Right ventricle myocardium superior (tissue), 1 donor: ENCODE measurements at places on chromosomes 5 and 9. TPM values are rescaled to one million over a fixed set of nuclear protein-coding genes. Genes with fewer than 3 reads are reported as not detected.
A peak's percentile ranks its signal among the peaks of the same experiment; 100 is the strongest.

DNA sequence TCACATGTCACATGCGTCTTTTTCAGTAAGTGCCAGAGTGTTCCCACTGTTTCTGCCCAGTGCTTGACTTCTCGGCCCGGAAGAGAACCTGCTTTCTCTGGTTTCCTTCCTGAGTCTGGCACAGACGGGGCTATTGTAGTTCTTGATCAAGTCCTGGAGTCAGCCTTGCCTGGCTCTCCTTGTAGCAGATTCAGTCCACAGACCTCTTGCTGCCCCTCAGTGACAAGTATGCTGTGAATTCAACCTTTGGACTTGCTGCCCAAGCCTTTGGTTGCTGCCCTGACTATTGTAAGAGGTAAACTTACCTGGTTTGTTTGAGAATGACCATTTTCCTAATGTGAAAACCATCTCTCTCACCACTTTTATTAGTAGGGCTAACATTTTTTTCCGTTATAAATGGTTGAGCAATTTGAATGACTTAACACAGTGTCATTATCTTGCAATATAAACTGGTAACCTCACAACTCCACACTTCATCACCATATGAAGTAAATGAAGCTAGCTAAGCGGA, 24.7 kb downstream of the ZBTB34 start:
- DNase-seq: no peak

DNA sequence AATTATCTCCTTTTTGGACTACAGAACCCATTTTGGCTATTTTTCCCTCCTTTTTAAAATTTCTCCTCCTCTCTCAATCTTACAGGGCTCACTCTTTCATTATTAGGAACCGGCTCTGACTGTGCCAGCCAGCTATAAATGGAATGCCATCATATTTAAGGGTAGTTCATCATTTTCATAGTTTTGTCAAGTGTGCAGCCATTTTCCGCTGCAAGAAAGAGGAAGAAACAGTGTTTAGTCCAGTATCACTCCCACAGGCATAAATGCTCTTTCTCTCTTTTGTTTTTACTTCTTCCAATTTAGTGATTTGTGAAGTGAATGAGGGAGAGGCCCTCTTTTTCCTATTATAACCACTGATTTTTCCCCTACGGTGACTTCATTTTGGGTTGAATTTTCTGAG, 290.0 kb downstream of the NR3C1 start:
- no peak for DNase-seq

DNA sequence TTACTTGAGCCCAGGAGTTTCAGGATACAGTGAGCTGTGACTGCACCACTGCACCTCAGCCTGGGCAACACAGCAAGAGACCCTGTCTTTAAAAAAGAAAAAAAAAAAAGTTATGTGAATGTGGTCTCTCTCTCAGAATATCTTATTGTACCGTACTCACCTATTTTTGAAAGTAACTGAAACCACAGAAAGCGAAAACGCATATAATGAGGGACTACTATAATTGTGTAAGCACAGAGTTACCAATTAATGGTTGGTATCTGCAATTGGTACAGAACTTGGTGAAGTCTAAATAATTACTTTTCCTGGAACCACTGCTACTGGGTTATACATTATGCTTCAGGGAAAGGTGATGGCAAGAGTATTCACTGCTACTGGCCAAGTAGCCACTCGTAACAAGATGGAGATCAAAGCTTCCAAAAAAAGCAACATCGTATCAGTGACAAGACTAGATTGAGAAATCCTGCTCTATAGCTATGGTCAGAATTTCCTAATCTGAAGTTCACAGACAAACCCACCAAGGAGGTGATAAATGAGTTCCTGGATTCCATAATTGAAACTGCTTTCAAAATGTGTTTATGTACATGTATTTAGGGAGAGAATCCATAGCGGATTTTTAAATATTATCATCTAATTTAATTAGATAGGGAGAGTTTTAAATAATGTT, 82.7 kb downstream of the NR6A1 start:
- DNase-seq: no peak

DNA sequence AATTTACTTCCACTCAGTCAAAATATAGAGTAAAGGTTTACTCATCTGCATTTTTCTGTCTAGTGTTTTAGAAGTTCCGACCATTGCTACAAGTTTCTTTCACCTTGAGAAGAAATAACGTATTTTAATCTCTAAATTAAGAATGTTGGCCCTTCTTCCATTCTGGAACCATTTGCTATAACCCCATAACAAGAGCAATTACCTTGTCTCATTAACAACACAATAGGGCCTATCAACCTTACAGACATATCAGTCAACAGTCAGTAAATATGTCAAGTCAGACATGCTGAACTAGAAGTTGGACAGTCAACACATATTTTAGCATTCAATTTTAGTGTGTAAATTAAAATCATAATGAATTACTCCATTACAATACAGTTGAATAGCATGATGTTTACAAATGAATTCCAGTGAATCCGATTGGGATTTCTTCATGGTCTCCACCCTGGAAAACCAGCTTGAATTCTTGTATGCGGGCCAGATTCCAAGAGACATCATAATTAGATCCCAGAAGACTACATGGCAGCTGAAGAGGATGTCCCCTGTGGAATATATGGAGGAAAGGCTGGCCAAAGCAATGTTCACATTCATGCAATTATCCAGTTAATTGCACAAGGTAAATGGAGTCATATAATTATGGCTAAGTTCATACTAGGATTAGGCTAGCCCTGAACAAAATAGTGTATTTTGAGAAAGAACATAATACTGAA, 196.2 kb upstream of the TARS1 start:
- DNase-seq: no peak

GRCh38 chr5:142356716-142357468, 32.1 kb upstream of the SPRY4 start:
- DNase-seq: peak; percentile 93

- no peak for DNase-seq
Observed at GRCh38 chr5:62555930-62556329, 22.7 kb upstream of the LRRC70 start.

- no peak for DNase-seq
Observed at GRCh38 chr5:64818245-64818644, 49.5 kb downstream of the CWC27 start.

- DNase-seq: no peak
Observed at GRCh38 chr9:127078988-127079387, 43.4 kb downstream of the ANGPTL2 start.

DNA sequence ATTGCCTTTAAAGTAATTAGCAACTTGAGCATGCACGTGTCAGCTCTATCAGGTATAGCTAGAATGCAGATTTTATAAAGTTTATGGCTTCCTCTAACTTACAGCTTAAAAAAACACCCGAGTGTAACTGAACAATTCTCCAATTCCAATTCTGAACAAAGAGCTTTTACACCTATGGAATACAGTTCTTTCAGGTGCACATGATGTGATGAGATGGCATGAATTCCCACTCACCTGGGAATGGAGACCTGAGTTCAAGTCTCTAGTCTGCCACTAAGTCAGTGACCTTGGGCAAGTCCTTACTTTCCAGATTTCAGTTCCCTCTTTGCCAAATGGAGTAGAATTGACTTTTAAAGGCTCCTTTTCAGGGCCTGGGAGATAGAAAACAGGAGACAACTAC, 1.8 kb downstream of the ZFAND5 start:
- no peak for DNase-seq

- no peak for DNase-seq
Observed at GRCh38 chr5:25393256-25393655, 748.5 kb upstream of the CDH10 start.

DNA sequence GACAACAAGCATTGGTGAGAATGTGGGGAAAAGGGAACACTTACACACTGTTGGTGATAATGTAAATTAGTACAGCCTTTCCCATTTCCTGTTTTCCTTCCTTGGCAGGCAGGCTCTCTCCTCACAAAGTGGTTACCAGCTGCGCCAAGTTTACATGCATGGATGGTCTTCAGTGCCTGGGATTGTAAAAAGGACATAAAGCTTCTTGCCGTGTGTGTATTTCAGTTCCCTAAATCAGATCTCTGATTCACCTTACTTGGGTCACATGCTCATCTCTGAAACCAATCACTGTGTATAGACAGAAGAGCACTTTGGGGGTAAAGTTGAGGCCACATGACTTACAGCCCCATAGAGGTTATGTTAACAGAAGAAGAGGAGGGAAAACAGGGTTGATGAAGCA, 92.8 kb downstream of the CAVIN4 start:
- DNase-seq: no peak

DNA sequence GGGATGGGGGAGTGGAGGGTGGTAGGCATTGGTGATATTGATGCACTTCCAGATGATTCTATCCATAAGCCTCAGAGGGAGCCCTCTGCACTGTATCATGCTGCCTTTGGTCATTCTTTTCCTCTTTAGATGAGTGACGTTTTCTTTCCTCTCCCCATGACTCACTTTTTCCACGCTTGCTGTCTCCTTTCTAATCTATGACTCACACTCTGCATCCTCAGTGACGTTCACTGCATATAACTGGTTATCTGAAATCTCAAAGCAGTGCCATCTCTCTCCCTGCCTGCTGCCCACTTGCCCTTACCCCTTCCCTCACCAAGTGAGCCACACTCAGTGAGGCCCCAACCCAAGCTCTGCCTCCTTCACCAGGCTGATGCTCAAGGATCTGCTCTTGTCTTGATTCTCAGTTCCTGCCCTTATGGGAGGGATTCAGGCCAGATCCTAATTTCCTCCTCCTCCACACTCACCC, 31.6 kb downstream of the PTGS1 start:
- DNase-seq: no peak

- no peak for DNase-seq
Observed at GRCh38 chr9:23541976-23542375, 284.1 kb downstream of the ELAVL2 start.

DNA sequence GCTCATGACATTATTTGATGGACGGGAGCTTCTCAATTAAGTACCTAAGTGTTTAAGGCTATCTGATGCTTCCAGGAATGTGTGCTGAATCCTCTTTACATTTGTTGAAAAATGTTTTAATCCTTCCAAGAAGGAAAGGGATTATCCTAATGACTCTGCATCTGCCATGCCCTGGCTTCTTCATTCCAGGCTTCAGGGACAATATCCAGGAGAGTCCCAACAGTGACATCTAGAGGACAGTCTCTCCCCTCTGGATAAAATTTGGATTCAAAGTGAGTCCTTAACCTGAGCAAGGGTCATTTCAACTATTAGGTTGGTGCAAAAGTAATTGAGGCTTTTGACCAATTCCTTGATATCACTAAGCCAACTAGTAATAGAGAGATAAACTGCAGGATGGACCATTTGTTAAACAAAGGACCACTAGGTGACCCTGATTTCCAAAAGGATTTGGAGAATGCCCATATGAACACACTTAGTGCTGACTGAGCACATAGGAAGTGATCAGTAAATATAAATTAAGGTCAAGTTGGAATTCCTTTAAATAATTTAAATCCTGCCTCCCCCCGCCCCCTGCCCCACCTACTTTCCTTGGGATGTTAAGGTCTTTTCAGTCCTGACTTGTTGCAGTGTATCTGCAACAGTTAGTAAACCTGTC, 19.1 kb downstream of the TNFSF8 start:
- DNase-seq: no peak

DNA sequence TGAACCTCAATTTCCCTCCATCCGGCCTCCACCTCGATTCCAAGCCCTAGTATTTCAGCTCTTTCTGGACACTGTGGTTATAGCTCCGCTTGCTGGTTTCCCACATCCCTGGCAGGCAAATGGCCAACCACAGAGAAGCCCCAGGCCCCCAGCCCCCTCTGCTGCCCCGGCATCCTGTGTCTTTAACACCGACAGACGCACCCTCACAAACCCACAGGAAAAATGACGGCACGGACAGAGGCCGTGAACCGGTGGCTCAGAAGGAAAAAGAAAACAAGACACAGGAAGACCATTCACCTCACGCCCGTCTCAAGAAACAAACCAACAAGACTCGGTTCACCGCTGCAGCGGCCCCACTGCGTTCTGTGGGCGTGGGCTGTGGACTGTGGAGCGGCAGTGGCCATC, 1.5 kb upstream of the CLIC3 start:
- DNase-seq: no peak

GRCh38 chr9:78365748-78366697, 69.1 kb downstream of the PSAT1 start:
- no peak for DNase-seq

- no peak for DNase-seq
Observed at GRCh38 chr5:179553875-179554274, 3.5 kb downstream of the RUFY1 start.

GRCh38 chr9:124281931-124282371, 24.2 kb downstream of the NEK6 start:
- DNase-seq: no peak

The THOC3 gene
- total RNA-seq: 8.1 TPM

The F2RL1 gene
- total RNA-seq: 0.62 TPM

The SPATA31A3 gene
- not detected for total RNA-seq

The RASEF gene
- total RNA-seq: 0.05 TPM

The RANBP3L gene
- total RNA-seq: 0.38 TPM

The TMEM232 gene
- 3.2 TPM for total RNA-seq

The PCDHA13 gene
- not detected for total RNA-seq
